ENCODE measurements at places on chromosomes 12 and 14.

- DNase-seq, result no peak
These were observed 6.6 kb downstream of the LHX5 start for GRCh38 chr12:113464852-113465719.

DNA sequence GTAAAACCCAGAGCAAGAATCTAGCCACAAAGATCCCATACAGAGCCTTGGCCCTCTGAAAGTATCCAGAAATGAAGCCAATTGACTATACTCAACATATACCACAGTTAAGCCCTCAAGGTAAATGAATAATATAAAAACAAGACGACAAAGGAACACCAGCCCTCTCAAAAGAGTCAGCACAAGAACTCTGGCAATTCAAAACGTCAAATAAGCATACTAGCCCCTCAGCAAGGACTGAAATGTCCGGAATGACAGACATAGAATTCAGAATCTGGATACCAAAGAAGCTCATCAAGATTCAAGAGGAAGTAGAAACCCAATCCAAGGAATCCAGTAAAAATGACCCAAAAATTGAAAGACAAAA lies 49.9 kb downstream of the GTF2A1 start:
- DNase-seq, result no peak

DNA sequence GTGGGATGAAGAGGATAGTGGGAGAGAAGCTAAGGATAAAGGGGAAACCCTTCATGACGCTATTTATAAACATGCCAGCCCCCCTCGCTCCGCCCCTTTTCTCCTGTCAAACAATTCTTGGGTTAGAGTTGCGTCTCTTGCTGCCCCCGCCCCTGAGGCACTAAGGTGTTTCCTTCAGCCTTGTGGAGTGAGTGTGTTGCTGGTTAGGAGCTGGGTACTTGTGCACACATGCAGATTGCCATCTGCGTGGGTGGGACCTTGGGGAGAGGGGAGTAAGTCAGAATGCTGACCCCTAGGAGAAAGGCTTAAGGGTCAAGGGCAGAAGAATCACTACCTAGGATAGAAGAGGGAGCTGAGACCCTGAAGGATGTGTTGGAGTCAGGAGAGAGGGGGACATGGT lies 5.4 kb downstream of the FOXJ2 start:
- DNase-seq, result no peak

- DNase-seq, result no peak
These were observed 6.0 kb downstream of the TBK1 start for GRCh38 chr12:64457923-64458322.

DNA sequence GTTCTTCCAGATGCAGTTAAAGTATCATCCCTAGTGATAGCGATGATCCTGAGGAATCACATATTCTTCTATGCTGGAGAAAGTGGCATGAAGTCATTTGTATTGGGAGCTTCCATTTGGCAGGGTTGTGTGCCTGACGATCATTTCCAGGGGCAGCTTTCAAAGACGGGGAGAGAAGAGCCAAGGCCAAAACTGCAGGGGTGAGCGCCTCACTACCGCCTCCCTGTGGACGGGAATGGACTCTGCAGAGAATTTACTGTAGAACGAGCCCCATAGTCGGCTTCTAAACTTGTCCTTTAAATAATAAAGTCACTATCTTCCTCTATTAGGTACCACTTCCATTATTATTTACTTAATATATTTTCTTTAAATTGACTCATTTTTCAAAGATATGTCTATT lies 555.9 kb upstream of the TMEM132C start:
- no peak for DNase-seq

GRCh38 chr12:66118240-66118891 lies 12.2 kb downstream of the LLPH start:
- peak; percentile 34 for DNase-seq

DNA sequence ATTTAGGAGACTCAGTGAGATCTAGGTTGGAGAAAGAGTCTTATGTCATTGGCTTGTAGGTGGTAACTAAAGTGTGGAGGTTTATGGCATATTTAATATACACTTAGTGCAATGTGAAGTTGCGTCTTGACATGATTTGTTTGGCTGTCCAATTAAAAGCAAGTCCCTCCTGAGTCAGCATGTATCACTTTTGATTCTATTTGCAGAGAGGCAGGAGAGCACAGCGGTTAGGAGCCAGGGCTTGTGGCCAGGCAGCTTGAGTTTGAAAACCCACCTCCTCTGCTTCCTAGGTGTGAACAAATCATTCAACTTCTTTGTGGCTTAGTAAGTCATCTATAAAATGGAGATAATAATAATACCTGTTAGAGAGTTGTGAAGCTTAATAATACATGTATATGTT lies 68.5 kb upstream of the OTX2 start:
- no peak for DNase-seq

DNA sequence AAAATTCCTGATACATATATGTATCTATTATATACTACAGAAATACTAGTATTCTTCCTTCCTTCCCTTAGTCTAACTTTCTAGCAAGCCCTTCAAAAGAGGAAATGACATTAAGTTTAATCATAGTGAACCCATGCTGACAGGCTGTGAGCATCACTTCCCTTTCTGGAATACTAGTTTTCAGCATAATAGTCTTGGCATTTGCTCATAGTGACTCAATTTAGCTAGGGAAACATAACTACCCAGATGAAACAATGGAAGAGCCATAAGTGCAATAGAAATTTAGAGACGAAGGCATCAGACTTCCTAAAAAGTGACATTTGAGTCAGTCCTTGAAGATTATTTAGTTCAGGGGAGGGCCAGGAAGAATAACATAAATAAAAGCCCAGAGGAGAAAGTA lies 184.5 kb upstream of the CRY1 start:
- DNase-seq, result peak; percentile 73

DNA sequence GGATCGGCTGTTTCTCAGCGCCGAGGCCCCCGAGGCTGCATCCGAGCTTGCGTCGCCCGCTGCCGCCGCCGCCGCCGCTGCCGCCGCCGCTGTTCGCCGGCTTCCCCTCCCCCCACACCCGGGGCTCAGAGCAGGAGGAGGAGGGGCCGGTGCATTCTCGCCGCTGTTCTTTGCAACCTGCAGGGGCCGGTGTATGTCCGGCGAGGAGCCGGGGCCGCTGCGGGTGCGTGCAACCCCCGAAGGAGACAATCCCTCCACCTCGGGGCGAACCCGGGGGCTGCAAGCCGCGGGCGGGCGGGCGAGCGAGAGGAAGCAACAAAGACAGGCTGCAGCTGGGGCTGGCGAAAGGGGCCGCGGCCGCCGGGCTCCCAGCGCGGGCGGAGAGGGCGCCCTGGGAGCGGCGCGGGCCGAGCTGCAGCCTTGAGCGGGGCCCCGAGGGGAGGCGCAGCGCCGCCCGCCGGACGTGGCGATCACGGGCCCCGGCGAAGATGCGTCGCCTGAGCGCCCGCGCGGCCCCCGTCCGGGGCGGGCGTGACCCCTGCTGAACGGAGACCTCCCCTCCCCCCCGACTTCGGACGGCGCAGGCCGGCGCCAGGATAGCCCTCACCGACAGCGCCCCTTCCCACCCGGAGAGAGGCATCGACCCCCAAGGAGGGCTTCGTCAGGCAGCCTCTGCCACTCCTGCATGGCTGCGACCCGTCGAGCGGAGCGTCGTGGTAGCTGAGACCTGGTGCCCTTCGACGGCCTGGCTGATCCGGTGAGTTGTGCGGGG lies 702 bp downstream of the FAM222A start:
- peak; percentile 56 for DNase-seq

DNA sequence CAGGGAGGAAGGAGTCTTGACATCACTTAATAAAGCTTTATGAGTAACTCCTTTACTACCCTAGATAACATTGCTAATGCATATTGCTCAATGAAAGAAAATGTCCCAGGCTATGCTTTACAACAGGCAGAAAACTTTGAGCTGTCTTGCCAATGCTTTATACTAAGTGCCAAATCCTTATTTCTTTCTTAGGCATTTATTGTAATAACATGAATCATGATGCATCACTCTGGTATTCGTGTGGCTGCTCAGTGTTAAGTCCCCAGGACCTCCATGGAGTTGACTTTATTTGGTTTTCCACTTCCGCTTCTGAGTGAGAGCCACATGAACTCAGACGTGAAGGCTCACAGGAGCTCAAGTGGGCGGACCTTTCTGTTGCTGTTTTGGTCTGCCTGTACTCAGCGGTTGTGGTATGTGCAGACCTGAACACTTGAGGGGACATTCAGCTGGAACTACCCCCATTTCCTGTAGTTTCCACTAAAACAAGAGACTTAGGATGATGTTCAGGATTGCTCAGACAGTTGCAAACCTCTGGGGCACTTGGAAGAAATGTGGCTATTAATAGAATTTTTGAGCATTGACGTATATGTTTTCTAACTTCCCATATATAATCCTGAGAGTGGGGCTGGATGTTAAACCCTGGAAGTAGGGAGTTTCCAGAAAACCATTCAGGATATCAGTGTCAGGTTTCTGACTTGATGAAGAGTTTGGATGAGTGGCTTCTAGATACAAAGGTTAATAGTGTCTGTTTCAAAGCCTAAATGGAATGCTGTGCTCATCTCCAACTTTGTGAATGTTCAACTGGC lies 258.6 kb downstream of the MSRB3 start:
- peak; percentile 100 for DNase-seq

DNA sequence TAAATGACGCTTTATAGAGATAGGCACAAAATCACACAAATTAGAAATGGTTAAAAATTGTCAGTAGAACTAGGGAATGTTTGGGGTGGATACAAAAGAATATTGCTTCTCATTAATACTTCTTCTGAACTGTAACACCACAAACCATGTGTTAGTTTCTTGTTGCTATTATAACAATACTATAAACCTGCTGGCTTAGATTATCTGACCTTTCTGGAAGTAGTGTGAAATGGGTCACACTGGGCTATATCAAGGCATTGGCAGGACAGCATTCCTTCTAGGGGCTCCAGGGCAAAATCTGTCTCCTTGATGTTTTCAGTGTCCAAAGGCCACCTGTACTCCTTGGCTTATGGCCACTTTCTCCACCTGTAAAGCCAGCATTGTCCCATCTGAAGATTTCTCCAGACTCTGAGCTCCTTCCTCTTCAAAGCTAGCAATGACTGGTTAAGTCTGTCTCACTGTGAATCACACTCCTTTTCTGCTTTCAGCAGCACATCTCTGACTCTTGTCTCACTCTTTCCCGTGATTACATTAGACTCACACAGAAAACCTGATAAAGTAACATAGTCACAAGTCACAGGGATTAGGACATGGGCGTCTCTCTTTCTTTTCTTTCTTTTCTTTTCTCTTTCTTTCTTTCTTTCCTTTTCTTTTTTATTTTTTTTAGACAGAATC lies 86.3 kb downstream of the SLC15A4 start:
- DNase-seq, result no peak

DNA sequence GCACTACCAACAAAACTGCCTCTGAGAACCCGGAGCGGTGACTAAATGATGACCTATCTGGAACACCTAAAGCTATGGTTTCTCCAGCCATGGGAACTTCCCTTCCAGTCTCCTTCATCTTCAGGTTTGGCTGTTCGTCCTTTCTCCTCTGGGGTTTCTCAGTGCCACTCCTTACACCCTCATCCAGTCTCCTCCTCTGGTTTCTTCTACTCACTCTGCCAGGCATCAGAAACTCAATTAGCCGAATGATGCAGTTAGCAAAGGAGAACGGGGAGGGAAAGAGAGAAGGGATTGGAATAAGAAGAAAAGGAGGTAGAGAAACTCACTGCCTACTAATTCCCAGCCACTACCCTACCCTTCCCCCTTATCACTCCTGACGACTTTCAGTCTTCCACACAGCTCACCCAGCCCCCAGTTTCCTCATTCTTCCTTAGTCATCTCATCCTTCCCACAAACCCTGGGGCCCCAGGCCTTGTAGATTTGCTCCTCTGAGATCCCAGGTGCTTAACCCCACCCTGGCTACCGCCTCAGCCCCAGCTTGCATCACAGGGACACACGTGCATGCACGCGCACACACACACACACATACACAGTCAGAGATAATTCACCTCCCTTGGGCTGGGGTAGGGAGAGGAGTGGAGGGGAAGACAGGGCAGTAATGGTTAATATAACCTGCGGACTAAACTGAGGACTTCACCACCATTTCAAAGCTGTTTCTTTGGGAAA lies 13.0 kb downstream of the FGD6 start:
- DNase-seq, result peak; percentile 94

DNA sequence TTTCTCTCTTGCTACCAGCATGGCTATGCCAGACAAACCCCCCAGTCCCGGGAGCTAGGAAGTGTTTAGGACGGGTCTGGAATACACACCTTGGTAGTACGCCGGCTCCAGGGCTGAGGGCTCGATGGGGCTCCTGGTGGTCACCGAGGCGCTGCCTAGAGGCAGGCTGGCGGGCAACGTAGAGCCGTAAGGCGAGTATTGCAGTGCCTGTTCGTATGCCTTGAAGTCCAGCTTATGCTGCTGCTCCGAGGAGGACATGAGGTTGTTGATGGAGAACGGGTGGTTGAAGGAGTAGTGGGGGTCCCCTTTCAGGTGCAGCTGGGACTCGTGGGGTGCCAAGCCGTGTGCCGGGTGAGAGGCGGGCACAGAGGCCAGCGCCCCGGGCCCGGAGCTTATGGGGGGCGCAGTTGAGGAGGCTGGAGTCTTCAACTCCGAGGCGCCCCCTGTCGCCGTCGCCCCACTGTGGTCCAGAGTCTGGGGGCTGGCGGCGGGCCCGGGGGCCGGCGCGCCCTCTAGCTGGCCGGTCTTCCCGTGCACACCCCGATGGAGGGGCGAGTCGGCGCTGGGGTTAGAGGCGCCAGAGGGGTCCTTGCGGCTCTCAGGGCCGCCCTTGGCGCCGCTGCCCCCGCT lies 3.6 kb downstream of the FOXA1 start:
- DNase-seq, result no peak

GRCh38 chr12:3491938-3492792 lies 1.2 kb downstream of the PRMT8 start:
- DNase-seq, result peak; percentile 73

DNA sequence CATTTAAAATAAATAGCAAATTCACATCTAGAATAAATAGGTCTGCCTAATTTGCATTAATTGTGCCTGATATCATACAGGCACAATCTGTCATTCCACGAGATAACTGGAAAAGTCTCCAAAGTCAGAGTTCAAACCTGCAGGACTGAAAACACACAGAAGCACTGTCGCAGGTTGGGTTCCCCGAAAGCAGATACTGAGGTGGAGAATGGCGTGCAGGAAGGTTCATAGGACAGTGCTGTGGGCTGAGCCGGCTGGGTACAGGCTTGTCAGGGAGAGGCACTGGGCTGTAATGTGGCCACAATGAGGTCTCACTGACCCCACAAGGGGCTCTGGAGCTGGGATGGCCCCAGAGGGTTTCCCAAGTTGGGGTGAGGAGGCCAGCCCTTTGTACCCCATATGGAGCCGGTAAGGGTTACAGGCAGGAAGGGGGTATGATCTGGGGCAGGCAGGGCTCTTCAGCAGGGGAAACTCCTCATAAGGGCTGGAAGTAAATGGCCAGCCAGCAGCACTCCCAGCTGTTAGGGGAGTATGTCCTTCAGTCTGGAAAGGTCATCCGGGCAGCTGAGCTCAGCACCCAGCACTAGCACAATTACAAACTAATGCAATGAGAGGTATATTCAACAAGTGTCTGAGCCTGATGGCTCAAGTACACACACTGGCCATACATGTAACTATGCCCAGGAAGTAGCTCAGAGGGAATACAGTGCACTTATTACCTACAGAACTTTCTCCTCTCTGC lies 68.5 kb downstream of the NT5DC3 start:
- DNase-seq, result no peak

- no peak for DNase-seq
These were observed 664.6 kb downstream of the BCL11B start for GRCh38 chr14:98607341-98607910.
